ENCODE measurements at places on chromosomes 2 and 18.

DNA sequence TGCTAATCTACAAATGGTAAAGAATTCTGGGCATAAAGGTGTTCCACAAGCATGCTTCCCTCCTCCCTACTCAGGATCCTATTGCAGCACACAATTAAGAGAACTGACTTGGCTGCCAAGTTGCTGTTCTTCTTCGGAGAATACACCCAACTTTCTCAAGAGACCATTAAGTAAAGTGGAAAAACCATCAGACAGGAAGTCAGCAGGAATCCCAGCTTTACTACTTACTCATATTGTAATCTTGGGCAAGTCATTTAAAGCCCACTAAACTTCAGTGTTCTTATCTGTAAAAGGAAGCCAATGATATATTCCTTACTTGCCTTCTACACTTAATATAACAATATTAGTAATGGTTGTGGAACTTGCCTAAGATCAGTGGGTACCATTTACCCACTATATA is 37.8 kb downstream of the PSTPIP2 start:
- DNase-seq = no peak

DNA sequence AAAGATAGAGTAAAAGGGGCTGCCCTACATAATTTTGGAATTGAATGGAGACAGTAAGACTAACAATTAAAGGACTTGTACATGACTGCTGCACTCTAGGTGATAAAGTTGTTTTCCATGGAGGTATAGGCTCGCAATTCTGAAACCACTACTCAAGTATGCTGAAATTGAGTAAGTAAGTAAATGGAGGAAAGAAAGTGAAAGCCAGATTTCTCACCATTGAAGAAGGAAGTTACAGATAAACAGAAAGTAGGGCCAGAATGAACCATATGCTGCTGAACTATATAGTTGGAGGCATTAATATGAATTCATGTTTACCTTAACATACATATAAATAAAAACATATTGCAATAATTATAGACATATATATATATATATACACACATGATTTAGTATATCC is 225.7 kb upstream of the ST6GAL2 start:
- DNase-seq = no peak

GRCh38 chr2:48233005-48233404 is 296.9 kb upstream of the STON1 start:
- DNase-seq = no peak

DNA sequence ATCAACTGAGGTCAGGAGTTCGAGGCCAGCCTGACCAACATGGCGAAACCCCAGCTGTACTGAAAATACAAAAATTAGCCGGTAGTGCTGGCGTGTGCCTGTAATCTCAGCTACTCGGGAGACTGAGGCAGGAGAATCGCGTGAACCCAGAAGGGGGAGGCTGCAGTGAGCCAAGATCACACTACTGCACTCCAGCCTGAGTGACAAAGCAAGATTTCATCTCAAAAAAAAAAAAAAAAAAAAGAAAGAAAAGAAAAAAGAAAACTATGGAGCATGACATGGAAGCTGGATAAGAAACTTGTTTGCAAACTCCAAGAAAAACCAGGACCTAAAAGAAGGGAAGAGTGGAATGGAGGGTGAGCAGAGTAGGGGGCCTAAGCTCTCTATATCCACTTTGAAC is 1.9 kb upstream of the CHMP1B start:
- DNase-seq = no peak

GRCh38 chr2:54240515-54241469 is 15.2 kb downstream of the TSPYL6 start:
- no peak for DNase-seq

- DNase-seq = no peak
These were observed 256.4 kb downstream of the BCL2 start for GRCh38 chr18:63063171-63063570.

- DNase-seq = no peak
These were observed 22.5 kb upstream of the NEDD4L start for GRCh38 chr18:58021504-58021903.

DNA sequence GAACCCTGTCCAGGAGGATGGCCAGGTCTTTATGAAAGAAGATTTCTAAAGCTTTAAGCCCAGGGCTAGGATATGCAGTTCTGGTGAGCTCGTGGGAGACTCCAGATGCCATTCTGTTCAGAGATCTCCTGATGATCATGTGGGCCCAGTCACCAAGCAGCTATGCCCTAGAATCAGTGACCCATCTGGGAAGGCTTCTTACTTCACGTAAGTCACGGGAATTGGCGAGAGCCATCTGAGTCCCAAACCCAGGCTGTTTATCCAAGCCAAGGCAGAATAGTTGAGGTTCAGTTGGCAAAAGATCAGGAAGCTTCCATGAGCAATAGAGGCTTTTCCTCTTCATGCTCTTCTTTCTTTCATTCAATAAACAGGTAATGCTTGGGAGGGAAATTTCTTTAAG is 23.9 kb downstream of the ANTXR1 start:
- DNase-seq = no peak

GRCh38 chr18:64333584-64333983 is 184.7 kb upstream of the LINC00305 start:
- no peak for DNase-seq

GRCh38 chr2:235495373-235496238 is 1.8 kb downstream of the AGAP1 start:
- no peak for DNase-seq

DNA sequence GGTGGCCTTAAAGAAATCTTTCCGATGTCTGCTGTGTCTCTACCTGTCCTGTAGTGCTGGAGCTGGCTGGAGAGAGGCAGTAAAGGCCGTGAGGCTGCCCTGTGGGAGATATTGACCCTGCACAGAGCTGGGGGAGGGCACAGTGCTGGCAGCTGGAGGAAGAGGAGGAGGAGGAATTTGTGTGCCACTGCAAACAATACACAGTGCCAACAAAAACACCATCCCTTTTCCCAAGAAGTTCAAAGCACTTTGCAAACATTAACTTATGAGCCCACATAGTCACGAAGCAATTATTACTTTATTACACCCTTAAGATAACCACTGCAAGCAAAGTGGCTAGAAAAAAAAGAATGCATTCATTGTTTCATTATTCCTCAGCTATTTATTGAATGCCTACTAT is 45.0 kb upstream of the CYTIP start:
- no peak for DNase-seq

GRCh38 chr18:26429535-26430226 is 118.7 kb downstream of the KCTD1 start:
- no peak for DNase-seq

GRCh38 chr18:49094136-49094535 is 143.4 kb upstream of the SMAD7 start:
- DNase-seq = no peak

DNA sequence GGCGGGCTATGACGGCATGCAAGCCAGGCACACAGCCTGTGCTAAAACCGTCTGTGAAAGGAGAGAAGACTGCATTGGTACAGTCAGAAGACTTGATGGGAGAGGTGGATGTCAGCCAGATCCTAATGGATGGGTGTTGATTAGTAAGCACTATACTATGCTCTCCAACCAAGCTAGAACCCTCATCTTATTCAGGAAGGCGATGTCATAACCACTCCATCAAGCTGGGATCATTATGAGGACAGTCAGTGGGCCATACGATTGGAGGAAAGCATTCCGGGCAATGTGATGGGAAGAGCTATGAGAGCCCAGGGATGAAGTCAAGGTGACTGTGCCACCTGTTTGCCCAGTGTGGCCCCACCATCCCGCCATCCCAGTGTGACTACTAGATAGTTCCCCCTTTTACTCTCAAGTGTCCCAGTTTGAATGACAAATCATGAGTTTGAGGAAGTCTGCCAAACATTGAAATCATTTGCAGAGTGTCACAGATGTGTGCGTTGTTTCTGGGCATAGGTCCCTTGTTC is 66.4 kb downstream of the MRPS9 start:
- DNase-seq = no peak

GRCh38 chr2:127358044-127358443 is 29.7 kb downstream of the MAP3K2 start:
- no peak for DNase-seq
